ENCODE measurements at places on chromosomes 16 and 17. TPM values are rescaled to one million over a fixed set of nuclear protein-coding genes. Genes with fewer than 3 reads are reported as not detected.

DNA sequence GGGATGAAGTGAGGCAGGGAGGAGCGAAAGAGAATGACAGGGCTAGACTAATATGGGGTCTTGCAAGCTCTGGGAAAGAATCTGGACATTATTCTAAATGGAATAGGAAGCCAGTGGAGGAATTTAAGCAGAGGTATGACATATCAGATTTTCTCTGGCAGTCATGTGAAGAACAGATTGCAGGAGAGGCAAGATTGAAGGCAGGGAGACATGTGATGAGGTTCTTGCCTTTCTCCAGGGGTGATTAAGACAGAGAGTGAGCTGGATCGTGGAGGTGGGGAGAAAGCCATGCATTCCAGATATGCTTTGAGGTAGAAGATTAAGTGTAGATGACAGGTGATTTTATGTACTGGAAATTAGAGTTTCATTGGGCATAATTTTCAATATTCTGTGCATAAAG lies 4.3 kb upstream of the THAP11 start:
- no peak for DNase-seq

DNA sequence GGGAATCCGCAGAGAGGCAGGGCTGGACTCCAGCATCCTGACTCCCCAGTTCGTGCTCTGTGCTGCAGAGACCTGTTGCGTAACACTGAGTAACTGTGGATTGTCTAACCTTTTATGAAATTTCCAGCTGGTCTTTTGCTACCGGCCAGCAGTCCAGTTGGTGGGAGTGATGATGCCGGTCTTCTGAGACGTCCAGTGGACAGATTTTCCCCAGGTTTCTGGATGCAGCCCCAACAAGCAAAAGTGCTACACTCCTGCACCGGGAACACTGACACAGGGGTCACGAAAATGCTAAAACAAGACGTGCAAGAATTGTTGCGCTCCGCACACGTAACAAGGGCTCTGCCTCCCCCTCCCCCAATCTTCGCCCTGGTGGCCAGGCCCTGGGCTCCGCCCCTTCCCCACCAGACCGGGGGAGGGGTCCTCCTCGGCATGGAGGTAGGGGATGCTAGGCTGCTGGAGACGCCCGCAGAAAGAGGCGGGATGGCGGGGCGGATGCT lies 701 bp upstream of the MRC2 start:
- no peak for DNase-seq

- DNase-seq, result no peak
Measured at GRCh38 chr16:804193-805048, 3.9 kb upstream of the GNG13 start.

- DNase-seq, result no peak
Measured at GRCh38 chr16:11828696-11829095, 22.6 kb downstream of the RSL1D1 start.

DNA sequence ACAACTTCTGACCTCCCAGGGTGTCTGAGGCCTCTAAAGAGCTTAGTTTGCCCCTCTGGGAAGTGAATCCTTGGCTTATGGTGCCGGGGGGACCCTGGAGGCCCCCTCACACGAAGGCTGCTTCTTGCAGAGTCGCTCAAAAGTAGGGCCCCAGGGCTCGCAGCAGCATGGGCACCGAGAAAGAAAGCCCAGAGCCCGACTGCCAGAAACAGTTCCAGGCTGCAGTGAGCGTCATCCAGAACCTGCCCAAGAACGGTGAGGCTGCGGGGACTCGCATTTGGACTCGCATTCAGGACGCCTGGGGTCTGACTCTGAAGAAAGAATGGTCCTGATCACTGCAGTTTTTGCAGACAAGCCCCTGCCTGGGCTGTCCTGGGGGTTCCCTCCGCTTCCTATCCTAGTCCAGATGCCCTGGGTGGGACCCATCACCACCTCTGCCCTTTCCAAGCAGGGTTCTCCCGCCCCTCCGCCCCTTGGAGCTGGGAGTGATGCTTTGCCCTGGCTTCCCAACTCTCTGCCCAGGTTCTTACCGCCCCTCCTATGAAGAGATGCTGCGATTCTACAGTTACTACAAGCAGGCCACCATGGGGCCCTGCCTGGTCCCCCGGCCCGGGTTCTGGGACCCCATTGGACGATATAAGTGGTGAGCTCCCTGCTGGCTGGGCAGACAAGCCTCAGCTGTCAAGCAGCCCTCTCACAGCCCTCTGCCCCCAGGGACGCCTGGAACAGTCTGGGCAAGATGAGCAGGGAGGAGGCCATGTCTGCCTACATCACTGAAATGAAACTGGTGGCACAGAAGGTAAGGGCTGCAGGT lies 698 bp downstream of the ACBD4 start:
- no peak for DNase-seq

- DNase-seq, result no peak
Measured at GRCh38 chr16:11147754-11148444, 108.1 kb downstream of the SOCS1 start.

Gene CACNG3
- not detected for total RNA-seq

DNA sequence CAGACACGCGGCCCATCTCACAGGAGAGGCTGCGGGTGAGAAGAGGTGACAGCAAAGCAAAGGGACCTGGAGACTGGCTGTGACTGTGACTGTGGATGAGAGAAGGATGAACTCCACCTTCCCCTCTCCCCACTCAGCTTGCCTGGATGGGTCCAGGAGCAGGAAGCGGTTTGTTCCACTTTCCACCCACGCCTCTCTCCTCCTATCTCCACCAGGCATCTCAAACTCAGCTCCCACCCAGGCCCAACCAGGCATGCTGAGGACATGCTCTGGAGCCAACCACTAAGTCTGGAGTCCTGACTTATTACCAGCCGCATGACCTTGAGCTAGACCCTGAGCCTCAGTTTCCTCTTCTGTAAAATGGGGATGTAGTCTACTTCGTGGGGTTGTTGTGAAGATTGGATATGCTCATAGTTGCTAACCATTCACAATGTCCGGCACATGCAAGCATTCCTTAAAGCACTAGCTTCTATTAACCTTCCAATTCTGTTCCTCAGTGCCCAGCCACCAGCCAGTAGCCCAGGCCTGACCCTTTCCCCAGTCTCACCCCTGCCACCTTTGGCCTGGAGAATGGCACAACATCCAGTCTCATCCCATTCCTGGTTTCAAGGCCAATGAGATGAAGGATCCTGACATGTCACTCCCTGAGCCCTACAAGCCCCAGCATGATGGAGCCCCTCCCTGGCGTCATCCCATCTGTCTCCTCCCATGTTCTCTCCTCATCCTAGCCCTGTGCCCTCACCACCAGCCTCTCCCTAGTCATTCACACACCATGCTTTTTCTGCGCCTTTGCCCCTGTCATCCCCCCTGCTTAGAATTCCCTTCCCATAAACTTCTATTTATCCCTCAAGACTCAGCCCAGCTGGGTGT lies 2.3 kb downstream of the GAS2L2 start:
- DNase-seq, result no peak

DNA sequence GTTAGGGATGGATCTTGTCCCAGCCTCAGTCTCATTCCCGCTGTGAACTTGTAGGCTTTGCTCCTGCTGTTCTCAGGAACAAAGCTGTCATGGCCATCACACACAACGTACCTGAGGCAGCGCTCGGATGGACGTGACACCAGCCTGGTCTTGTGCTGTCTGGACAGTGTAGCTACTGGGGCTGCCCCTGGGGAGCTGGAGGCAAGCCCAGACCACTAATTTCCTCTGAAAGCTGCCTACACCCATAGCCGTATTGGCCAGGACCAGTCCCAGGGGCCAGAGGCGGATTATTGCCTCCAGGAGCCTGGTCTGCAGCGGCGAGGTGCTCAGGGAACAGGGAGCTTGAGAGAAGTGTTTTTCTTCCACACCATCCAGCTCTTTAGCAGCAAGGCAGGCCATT lies 11.7 kb downstream of the ZNHIT3 start:
- no peak for DNase-seq

GRCh38 chr17:61997664-61998063 lies 67.4 kb downstream of the MED13 start:
- DNase-seq, result no peak

GRCh38 chr16:17566075-17566474 lies 95.3 kb upstream of the XYLT1 start:
- DNase-seq, result no peak

- no peak for DNase-seq
Measured at GRCh38 chr17:38725066-38725465, 5.1 kb upstream of the CISD3 start.

- no peak for DNase-seq
Measured at GRCh38 chr17:16215965-16216316, 607 bp upstream of the NCOR1 start.

GRCh38 chr17:82636626-82637598 lies 11.3 kb downstream of the WDR45B start:
- no peak for DNase-seq

All from Daoy (cell line).